D341Med (cell line): ENCODE measurements at places on chromosomes 3 and 15.
A peak's percentile ranks its signal among the peaks of the same experiment; 100 is the strongest.

DNA sequence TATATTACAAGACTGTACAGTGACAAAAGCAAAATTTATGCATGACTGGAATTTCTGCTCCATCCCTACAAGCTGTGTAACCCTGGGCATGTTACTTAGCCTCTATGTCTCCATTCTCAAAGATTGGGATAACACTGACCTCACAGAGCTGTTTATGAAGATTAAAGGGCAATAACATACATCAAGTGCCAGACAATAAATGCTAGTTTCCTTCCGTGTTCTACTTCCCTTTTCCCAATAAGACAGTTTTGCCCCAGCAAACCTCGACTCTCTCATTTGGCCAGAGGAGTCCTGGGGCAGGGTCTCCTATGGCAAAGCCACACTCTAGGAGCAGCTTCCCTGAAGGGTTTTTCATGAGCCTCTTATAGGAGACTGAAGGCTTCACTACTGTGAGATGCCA lies 7.5 kb downstream of the HEXA start:
- DNase-seq, result no peak

- DNase-seq, result peak; percentile 13
Measured at GRCh38 chr15:22878103-22878502, 39.6 kb downstream of the NIPA2 start.

DNA sequence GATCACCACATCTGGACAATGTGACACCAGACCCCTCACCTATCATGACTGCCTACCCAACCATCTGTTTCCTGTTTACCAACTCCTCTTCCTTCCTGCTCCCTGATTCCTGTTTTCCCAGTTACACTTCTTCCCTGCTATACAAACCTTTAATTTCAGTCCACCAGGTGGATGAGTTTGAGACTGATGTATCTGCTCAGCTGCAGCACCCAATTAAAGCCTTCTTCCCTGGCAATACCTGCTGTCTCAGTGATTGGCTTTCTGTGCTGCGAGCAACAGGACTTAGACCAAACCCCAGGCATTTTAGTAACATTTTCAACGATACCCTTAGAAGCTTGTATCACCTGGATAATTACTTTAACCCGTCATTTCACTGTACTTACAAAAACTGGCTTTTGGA lies 968.2 kb upstream of the NR2F2 start:
- no peak for DNase-seq

DNA sequence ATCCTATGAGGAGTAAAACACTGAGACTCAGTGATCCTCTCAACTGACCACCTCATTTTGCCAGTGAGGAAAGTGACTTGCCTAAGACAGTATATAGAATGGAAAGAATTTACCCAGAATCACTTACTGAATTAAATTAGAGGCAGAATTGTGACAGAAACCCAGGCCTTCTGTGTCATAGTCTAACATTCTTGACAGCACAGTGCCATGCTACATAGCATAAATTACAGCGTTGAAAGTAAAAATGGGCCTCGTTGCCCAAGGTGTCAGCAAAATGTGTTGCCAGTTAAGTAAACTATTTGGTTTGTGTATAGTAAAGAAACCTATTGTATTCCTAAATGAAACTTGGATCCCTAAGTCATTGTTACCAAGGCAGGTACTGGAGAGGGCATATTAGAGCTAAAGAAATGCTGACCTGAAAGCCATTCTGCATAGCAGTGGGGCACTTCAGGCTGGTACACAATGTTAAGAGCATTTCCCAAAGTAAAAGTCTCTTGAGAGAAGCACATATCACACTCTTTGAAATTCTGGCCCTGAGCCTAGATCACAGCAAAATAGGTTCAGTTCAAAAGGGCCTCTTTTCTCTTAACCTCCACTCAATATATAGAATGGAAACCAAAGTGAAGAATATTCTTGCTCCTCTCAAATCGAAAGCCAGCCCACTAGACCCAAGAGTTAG lies 53.8 kb downstream of the HMG20A start:
- DNase-seq, result no peak

GRCh38 chr15:43514241-43515057 lies 3.0 kb upstream of the MAP1A start:
- no peak for DNase-seq

GRCh38 chr15:27648359-27648758 lies 450.8 kb downstream of the OCA2 start:
- DNase-seq, result no peak

DNA sequence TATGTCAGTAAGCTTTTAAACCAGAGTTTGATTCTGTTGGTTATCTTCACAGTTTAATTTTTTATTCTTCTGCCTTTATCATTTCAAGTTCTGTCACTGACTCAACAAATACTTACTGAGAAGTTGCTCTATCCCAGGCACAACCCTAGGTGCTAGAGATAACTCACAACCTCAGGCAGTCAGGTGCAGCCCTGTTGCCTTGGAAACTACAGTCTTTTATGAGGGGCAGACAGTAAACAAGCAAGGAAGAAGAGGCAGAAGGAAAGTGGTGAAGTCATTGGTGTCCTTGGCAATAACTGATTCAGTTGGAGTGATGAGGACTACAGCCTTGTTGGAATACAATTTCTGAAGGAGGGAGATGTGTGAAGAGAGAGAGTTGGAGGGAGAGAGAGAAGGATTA lies 142.1 kb upstream of the LRTM1 start:
- no peak for DNase-seq

DNA sequence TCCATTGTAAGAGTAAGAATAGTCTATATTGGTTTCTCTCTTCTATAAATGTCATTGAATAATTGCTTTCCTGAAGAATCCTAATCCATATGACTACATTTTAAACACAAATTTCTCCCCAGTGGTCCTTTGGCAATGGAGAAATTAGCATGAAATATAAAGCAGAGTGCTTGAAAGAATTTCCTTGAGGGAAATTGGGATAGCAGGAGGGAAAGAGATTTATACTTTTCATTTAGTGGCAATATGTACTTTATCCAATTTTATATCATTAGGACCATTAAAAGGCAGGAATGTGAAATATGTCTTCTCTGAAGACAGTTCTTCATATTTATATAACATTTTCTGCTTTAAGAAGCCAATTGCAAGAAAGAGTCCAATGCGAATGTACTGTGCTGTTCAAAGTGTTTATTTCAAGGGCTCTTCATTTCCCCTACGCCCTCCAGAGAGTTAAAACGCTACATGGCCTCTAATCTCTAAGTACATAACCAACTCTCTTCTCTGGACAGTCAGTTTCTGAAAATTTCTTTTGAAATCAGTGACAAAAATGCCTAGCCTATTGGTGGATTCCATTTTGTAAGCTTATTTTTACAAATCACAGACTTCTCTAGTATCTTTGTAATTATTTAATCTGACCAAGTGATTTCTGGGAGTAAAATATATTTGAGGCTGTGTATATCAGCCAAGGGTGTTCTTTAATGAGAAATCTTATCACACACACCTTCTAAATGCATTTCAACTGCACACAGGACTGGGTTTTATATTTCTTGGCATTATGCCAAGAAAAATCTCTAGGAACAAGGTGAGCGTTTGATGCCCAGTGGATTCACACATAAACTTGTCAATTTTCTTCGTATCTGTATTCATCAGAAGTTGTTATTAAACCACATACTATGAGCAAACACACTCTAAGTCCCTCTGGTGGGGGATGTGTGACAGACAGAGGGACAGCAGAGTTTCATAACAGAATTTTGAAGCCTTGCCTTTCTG lies 51.2 kb downstream of the KCNAB1 start:
- DNase-seq, result no peak

GRCh38 chr15:45253330-45253729 lies 1.3 kb downstream of the SLC28A2 start:
- DNase-seq, result peak; percentile 49

DNA sequence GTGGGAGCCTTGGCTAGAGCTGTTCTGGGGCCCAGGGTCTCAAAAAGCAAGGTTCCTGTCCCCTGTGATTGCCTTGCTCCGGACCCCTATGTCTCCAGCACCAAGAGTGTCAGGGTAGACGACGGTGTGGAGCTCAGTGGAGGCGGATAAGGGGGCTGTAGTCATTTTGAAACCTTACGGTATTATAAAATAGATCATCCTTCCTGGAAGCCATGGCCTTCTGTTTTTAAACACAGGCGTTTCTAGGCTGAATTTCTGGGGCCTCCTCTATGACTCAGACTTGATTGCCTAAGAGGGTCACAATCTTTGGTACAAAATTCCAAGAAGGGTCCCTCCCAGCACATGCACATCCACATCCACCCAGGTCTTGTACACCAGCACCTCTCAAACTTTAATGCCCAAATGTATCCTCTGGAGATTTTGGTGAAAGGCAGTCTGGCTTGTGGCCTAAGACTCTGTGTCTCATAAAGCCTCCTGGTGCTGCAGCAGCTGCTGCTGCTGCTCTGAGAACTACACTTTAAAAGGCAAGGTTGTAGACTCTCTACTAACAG lies 70.5 kb upstream of the XCR1 start:
- no peak for DNase-seq

- no peak for DNase-seq
Measured at GRCh38 chr3:129984125-129984524, 9.6 kb downstream of the TRH start.

DNA sequence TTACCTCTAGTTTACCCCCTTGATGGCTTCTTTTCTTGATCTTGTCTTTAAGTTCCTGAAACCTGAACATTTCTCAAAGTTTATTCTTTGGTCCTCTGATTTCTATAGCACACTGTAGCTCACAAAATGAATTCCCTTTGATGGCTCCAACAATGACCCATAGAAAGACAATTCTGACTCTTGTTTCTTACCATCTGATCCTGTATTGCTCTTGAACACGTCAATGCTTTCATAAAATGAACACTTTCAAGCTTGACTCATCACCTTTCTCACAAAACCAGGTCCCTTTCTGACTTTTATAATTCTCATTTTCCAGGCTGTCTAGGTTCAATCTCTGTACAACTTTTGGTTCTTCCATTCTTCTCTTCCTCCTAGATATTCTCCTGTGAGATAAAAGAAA lies 5.7 kb upstream of the GAP43 start:
- no peak for DNase-seq

- DNase-seq, result no peak
Measured at GRCh38 chr15:92634671-92635201, 20.8 kb downstream of the FAM174B start.

GRCh38 chr3:188760408-188760807 lies 411.4 kb upstream of the TPRG1 start:
- DNase-seq, result no peak

DNA sequence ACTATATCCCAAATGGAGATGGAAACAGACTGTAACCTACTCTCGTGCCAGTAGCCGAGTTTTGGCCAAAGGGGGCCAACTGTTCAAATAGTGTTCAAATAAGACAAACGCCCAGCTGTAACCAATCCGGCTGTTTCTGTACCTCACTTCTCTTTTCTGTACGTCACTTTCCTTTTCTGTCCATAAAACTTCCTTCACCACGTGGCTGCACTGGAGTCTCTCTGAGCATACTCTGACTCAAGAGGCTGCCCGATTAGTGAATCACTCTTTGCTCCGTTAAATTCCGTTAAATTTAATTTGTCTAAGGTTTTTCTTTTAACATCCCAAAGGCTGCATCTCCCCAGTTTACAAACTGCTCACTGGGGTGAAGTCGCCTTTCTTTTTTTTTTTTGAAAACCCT lies 219.2 kb upstream of the P2RY1 start:
- DNase-seq, result no peak

- no peak for DNase-seq
Measured at GRCh38 chr15:77183066-77183465, 112.2 kb upstream of the TSPAN3 start.

GRCh38 chr3:114242947-114243346 lies 5.6 kb upstream of the ZNF80 start:
- DNase-seq, result no peak

DNA sequence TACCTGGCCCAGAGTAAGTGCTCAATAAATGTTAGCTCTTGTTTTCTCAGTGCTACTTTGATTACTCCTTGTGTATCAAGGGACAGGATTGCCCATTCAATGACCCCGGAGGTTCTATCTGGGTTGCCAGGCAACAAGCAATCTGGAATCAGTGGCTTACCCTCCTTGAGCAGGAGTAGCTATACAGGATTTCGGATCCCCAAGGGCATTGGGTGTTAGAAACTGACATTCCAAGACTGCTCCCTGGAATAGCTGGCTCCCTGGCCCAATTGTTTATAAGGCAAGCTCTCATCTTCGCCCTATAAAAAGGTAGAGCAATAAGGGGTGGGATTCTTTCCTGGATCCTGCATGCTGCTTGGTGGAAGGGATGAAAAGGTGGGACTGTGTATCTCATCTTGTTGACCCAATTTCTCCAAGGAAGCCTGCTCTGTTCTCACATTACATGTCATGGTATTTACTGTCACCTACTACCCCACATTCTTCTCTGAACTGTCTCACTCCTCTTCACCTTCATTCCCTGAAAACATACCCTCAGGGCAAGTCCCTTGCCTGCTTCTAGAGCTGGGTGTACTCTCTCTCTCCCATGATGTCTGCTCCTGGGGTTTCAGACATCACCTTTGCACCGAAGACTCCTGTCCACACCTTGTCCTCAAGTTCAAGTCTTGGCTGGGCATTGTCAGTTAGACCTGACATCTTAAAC lies 26.4 kb upstream of the SCN10A start:
- no peak for DNase-seq

DNA sequence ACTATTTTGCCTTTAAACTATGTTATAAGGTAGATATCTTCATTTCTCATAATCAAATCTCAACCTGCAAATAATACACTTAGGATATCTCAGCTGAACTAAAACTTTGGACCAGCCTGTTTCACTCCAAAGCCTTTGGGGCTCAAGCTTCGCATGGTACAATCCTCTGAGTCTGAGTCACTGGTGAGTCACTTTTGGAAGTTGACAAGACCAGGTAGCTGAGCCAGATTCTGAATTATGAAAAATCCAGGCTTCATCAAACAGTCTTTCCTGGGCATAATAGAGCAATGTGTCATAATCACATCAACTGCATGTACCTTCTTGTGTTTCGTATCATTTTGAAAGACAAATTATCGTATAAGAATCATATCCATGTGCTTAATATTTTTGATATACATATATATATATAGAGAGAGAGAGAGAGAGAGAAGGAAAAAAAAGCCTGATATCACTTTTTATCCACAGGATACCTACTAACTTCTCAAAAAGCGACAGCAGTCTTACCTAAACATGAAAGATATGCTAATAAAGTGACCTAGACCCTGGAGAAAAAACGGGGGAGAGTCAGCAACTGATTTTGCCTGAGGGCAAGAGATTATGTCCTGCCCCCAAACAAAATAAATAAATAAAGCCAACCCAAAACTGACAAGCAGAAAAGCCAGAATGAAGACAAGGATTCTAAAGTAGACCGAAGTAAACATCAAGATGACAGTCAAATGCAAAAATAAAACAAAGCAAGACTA lies 263.9 kb upstream of the TGFBR2 start:
- DNase-seq, result no peak

- no peak for DNase-seq
Measured at GRCh38 chr3:71629289-71629688, 45.8 kb upstream of the FOXP1 start.

- DNase-seq, result no peak
Measured at GRCh38 chr3:38829404-38829803, 13.4 kb upstream of the SCN10A start.

- DNase-seq, result no peak
Measured at GRCh38 chr15:98131924-98132323, 171.4 kb downstream of the ARRDC4 start.

DNA sequence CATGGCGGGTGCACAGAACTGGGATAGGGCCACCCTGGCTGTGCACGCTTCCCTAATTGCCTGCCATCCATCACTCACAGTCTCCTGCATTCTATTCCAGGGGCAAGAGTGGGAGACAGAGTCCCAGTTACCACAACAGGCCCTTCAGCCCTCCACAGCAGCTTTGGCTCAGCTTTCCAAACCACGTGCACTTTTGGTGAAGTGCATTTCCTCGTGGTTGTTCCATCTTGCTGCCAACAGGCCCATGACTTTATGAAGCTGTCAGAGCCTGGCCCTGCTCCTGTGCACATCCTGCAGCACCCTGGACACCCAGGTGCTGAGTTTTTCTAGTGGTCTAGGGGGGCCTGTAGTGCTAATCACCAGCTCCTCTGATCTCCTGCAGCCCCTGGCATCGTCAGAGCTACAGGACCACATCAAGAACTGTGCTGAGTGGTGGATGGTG lies 110.2 kb downstream of the ADCY5 start:
- DNase-seq, result no peak
